ENCODE measurements at places on chromosomes 7 and 10.

DNA sequence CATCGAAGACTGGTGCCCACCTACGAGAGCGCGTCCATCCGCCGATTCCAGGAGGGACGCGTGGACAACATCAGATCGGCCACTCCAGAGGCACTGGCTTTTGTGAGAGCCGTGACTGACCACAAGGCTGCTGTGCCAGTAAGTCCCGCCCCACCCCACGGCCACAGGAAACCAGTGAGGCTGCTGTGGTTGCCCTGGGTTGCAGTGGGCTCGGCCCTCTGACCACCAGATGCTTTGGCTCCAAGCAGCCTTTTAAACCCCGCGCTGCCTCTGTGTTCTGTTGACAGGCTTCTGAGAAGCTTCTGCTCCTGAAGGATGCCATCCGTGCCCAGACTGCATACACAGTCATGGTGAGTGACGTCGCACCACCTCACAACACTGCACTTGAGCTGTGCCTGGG, 24.4 kb upstream of the C10orf53 start:
- DNase-seq, result no peak

DNA sequence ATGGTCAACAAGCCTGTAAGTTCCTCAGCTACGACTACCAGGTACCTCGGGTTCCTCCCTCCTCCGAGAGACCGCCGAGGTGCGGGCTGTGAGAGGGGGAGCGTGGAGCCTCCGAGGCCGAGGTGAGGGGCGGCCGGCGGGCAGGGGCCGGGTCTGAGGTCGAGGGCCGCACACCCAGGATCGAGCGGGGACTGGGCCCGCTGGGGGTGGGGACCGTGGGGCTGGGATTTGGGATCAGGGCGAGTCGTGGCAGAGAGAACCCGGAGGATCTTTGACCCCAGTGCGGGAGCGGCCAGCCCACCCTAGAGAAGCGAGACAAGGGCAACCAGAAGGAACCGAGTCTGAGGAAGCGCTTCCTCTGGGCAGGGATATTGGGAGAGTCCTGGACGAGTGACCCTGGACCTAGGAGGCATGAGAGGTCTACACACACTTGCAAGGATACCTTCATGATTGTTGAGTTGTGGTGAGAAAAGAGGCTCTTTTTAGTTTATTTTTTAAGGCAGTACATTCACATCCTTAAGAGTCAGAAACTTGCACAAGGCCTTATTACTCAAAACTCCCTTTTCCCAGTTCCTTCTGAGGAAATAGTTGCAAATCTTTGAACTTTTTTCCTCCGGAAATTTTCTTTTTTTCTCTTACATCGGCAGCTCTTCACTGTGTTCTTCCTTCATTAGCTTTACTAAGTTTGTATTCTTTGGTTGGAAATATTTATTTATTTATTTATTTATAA, 395 bp downstream of the ZNF487 start:
- no peak for DNase-seq

DNA sequence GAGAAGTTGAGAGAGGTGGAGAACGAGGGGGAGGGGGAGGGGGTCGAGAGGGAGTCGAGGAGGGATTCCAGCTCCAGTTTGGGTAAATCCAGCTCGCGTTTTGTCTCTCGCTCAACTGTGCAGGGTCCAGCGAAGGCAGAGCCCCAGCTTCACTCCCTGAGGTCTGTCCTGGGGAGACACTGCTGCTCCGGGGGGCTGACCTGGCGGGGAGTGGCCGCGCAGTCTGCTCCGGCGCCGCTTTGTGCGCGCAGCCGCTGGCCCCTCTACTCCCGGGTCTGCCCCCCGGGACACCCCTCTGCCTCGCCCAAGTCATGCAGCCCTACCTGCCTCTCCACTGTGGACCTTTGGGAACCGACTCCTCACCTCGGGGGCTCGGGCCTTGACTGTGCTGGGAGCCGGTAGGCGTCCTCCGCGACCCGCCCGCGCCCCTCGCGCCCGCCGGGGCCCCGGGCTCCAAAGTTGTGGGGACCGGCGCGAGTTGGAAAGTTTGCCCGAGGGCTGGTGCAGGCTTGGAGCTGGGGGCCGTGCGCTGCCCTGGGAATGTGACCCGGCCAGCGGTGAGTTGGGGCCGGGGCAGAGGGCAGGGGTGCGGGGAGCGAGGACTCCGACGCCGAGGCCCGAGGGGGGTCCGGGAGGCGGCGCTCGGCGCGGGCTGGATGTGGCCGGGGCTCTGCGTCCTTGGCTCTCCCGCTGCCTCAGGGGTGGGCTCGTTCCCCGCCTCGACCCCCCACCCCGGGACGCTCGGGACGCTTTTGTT, at the start of gene TET1:
Gene TET1, plus strand, starts transcription at position 152 of the 757 bp plus-strand sequence. CDS start 12,002 bp downstream, outside the sequence.
- DNase-seq, result peak; percentile 29

GRCh38 chr10:12243864-12244620, 48.1 kb downstream of the CDC123 start:
- DNase-seq, result no peak

DNA sequence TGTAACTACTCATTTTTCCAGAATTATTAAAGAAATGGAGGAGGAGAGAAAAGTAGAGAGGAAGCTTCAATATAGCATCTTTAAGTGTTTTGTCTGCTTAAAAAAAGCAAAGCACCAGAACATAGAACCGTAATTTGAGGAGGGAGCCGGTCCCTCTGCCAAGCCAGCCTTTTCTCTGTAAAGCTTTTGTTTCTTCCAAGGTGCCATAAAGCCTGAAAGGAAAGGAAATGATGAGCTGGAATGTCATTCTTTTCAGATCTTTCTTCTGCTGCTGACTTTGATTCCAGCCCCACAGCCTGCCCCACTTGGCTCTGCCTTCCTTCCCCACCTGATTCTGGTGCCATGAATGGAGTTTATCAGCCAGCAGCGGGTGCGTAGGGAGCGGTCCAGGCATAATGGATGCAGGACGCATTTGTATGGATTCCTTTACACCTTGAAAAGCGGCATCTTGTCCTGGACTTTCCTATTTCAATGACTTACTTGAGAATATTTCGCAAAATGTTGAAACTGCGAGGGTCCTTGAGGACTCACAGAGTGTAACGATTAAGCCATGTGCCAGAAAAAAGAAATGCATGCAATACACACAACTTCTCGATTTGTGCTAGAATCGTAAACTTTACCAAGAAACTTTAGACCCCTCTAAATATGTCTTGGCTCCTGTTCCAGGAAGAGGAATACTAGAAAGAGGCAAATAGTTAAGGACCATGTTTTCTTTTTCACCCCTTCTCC, 569.5 kb upstream of the MGMT start:
- no peak for DNase-seq

DNA sequence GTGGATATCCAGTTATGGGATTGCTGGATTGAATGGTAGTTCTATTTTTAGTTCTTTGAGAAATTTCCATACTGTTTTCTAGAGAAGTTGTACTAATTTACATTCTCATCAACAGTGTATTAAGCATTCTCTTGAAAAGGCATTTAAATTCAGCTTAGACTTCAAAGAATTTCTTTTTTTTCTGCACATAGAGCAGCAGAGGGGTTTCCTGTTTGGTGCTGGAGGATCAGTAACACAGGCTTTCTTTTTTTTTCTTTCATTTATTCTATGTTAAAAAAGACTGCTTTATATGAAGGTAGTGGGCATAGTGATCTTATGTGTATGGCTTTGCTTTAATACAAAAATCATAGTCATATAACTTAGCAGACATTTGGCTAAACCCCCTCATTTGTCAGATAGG, 47.6 kb upstream of the TARP start:
- DNase-seq, result no peak

DNA sequence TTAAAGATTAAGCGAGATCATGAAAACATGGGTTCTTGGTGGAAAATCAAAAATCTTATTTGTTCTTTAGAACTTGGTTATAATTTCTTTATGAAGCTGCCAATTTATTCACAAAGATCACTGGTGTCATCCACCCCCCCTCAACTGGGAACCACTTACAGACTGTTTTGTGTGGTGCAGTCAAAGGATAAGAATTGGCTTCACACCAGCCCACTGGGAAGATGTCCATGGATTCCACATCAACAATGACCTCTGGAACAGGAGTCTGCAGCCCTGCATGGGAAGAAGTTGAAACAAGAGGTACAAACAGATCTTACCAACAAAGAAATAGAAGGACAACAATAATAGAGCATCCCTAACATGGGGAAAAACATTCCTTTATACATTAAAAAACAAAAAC, 205.2 kb downstream of the SFMBT2 start:
- DNase-seq, result no peak

GRCh38 chr10:63192826-63193225, 59.7 kb downstream of the NRBF2 start:
- no peak for DNase-seq

- no peak for DNase-seq
These were observed 94.4 kb upstream of the COL1A2 start for GRCh38 chr7:94300176-94300835.

GRCh38 chr10:75472685-75473084, 41.3 kb downstream of the LRMDA start:
- DNase-seq, result no peak

GRCh38 chr7:91228927-91229558, 35.2 kb upstream of the FZD1 start:
- DNase-seq, result no peak

DNA sequence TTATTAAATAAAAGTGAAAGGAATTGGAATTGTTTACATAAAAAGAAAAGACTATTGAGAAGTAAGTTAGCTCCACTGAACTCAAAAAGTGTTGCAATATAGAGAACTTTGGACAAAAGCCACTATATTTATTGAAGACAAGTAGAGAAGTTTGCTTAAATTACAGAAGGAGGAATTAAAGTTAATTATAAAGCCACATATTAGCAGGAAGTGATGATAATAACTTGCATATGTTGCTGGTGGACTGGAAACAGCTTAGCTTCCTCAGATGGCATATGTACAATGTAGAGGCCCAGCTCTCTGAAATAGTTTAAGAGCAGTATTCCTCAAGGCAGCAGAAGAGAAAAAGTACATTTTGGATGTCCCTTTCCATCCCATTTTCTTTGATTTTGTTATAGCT, 400.7 kb downstream of the GATA3 start:
- no peak for DNase-seq

- DNase-seq, result no peak
These were observed 19.1 kb downstream of the SEMA3A start for GRCh38 chr7:84175461-84175860.

DNA sequence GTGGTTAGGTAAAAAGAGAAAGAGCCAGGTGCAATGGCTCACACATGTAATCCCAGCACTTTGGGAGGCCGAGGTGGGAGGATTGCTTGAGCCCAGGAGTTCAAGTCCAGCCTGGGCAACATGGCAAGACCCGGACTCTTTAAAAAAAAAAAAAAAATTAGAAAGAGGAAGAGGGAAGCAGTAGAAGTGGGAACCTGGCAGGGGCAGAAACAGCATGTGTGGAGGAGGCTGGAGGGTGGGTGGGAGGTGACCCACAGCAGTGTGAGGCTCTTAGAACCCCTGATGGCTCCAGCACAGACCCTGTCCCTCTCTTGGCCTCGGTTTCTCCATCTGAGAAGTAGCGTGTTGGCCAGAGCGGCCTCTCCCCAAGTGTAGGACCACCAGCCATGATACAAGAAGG, 4.9 kb upstream of the CCL24 start:
- DNase-seq, result no peak

DNA sequence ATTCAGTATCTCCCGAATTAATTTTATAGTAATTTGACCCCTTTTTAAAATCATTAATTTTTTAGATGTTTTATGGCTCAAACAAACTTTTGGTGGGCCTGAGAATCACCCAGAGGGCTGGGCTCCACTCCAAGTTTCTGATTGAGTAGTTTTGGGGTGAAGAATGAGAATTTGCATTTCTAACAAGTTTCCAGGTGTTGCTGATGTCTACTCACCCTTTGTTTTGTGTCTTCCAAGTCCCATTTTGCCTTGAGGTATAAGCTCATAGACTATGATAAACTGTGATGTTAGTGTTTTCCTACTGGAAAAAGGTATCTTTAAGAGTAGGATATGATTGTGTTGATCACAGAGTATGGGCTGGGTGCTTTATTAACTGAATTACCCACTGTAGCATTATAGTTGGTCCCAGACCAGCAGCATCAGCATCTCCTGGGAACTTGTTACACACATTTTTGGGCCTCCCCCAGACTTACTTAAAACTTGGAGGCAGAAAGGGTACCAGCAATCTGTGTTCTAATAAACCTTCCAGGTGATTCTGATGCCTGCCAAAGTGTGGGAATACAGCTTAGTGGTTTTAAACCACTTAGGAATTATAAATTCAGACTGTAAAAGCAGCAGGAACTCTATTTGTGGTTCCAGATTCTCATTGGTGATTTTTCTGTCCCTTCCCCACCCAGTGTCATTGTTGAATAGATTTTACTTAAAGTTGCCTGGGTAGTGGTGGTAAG, 19.1 kb downstream of the ZNRF2 start:
- no peak for DNase-seq

- no peak for DNase-seq
These were observed 290.6 kb upstream of the PHYHIPL start for GRCh38 chr10:58885686-58886345.

DNA sequence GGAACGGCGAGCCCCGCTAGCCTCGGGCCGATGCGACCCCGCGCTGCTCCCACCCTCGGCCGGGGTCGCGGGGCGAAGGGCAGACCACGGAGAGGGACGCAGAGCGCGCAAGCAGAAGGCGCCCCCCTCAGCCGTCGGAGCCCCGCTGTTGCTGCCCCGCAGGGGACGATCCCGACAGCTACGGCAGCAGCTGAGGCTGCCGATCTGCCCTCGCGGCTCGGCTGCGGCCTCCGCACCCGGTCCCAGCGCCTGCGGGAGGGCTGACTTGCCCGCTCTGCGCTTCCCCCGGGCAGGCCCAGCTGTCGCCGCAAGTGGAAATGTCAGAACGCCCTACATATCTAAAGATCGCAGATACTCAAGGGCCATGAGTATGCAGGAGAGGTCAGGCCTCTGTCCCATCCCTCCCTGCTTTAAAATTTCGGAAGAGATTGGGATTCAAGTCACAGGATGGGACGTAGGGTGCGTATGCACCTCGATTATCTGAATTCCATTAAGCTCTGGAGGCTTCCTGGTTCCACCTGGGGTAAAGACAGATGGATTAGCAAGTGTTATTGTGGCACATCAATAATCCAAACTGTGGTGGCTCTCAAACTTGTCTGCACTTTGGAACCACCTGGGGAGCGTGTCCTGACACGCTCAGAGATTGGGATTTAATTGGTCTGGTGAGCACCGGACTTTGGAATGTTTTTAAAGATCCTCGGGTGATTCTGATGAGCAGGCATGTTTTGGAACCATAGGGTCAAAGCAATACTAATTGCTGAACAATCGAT, at the start of gene CRPPA:
Gene CRPPA, minus strand, starts transcription at position 206 of the 770 bp plus-strand sequence. CDS start 216 bp downstream, outside the sequence.
- peak; percentile 50 for DNase-seq
